ENCODE measurements at places on chromosomes 11 and 22.

GRCh38 chr11:57251491-57252104 is 14.5 kb upstream of the APLNR start:
- DNase-seq = peak; percentile 24

DNA sequence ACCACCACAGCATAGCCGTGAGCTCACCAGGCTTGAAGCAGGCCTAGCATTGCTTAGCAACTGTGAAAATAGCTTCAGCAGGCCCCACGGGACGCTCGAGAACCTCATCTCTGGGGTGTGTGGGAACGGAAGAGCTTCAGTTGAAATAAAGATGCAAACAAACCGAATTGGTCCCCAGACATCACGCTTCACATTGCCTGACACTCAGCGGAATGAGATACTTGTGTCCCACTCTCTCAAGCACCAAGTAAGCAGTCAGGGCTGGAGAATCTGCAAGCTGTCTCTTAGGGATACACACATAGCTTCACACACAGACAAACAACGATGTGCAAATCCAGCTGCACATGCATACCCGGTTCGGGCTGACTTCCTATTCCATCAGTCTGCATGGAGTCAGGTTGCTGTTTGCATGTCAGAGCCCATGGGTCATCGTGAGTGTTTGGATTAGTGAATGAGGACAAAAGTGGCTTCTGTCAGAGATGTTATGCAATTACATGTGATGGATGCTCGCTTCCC is 205.7 kb downstream of the SNX19 start:
- peak; percentile 16 for DNase-seq

- no peak for DNase-seq
Observed at GRCh38 chr11:60739114-60739513, 14.6 kb downstream of the MS4A18 start.

- DNase-seq = no peak
Observed at GRCh38 chr22:44881624-44882023, 128.2 kb downstream of the PHF21B start.

- DNase-seq = no peak
Observed at GRCh38 chr11:23551706-23552105, 691.4 kb upstream of the CCDC179 start.

GRCh38 chr11:87141980-87142514 is 104.3 kb downstream of the TMEM135 start:
- DNase-seq = no peak

DNA sequence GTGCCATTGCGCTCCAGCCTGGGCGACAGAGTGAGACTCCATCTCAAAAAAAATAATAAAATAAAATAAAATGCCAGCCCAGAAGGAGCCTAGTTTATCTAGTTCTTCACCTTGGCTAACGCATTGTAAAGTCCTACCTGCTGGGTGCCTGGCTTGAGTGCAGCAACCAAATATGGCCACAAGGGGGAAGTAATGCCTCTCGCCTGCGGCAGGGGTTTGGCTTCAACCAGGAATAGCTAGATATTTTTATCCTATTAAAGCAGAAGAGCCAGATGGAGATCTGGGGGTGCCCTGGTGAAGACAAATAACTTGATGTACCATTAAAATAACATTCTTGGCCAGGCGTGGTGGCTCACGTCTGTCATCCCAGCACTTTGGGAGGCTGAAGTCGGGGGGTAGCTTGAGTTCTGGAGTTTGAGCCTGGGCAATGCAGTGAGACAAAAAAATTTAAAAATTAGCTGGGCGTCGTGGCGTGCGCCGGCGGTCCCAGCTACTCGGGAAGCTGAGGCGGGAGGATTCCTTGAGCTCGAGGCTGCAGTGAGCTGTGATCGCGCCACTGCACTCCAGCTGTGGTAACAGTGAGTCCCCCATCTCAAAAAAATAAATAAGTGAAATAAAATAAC is 20.6 kb upstream of the PLEKHB1 start:
- DNase-seq = peak; percentile 56

All from fibroblast of skin of abdomen (primary cell).